NCI-H524 treated with DMSO at 0.1 percent for 48 hours (cell line): ENCODE measurements at places on chromosomes 4 and X.

DNA sequence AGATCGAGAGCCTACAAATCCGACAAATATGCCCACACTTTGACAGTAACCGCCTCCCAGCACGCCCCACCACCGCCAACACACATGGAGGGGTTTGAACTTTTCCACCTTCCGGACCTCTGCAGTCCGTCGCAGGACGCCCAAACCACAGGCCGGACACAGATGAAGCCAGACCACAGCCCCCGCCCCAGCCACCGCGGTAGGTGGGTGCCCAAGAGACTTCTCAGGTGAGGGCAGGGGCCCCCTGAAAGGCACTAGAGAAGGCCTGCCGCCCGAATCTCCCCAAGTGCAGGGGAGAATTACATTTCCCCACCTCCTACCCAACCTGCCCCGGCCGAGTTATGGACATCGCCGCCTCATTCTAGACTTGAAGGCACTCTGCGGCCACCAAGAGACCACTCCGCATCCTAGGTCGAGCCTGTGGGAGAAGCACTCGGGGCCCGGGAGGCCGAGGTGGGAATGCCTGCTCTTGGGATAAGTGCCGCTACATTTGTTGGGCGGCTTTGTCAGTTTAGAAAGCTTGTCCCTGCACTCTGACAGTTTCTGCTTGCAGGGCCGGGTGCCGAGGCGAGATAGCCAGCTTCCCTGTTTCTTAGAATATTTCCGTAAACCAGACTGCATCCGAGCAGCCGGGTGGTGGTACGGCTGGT, 21.5 kb downstream of the HAND2 start:
- no peak for DNase-seq

GRCh38 chr4:76199664-76200211, 13.9 kb downstream of the SCARB2 start:
- peak; percentile 17 for DNase-seq

DNA sequence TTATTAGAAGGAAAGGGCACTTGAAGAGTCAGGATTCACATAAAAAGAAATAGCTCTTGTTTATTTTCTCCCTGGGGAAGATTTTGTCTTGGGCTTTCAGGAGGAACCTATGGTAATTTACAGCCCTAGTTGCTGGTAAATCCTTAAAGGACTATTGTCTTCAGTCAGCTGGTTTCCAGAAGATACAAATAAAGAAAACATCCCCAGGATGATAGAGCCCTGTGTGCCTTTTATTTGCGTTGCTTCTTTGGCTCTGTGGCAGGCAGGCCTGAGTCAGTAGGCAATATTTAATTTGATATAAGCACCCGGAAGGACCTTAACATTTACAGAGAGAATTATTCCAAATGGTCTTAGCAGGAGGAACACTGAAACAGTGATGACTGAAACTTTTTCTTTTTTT, 131.0 kb upstream of the SLC34A2 start:
- DNase-seq = no peak

GRCh38 chrX:31213941-31214340, 142.1 kb upstream of the FTHL17 start:
- no peak for DNase-seq

DNA sequence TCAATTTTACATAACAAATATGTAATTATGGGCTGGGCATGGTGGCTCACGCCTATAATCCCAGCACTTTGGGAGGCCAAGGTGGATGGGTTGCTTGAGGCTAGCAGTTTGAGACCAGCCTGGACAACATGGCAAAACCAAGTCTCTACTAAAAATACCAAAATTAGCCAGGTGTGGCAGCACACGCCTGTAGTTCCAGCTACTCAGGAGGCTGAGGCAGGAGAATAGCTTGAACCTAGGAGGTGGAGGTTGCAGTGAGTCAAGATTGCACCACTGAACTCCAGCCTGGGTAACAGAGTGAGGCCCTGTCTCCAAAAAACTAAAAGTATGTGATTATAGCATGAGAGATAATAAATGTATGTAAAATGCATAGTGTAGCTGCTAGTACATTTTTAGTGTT, 229.0 kb downstream of the PPARGC1A start:
- no peak for DNase-seq

- no peak for DNase-seq
These were observed 25.9 kb downstream of the COL25A1 start for GRCh38 chr4:109276482-109277095.

DNA sequence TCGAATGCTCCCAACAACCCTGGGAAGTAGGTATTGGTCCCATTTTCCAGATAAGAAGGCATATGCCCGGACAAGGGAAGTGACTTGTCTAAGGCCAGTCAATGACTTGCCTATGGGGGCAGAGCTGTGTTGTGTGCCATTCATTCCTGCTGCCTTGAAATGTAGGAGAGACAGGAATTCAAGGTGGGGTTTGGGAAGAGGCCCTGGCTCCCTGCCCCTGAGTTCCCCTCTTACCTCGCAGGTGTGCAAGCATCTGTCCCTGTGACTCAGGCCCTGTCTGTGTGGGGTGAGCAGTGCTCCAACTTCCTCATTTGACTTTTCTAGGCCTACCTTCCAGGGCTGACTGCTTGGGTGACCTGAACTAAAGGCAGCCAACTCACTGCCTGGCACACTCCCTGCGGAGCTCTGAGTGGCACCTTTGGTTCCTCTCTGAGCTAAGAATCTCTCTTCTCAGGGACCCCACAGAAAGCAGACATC, 5.1 kb downstream of the EFNB1 start:
- DNase-seq = no peak

DNA sequence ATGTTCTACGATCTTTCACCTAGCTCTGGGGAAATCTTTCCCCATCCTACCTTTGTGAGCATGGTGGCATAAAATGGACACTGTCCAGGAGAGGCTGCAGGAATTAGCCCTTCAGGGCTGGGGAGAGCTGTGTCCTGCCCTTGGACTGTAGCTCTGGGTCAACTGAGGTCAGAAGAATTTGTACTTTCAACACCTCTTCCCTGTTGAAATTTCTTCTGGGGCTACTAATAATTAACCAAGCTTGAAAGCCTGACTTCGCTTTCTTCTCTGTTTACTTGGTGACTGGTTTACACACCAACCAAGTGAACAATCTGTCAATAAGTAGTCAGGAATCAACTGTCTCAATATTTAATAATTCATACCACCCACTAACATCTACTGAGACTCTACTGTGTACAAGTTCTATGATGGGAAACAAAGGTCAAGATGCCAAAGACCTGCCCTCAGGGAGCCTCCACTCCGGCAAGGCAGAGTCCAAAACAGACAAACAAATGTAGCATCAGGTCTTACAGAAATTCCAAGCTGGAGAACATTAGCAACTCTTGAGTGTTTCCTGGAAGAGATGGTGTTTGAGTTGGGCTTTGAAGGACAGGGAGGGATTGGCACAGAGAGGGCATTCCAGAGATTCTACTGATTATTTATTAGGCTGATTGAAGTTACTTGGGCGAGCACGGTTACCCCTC, 113.1 kb downstream of the ENPP6 start:
- DNase-seq = no peak

- DNase-seq = no peak
These were observed 1102.8 kb downstream of the FSTL5 start for GRCh38 chr4:161061046-161061445.

DNA sequence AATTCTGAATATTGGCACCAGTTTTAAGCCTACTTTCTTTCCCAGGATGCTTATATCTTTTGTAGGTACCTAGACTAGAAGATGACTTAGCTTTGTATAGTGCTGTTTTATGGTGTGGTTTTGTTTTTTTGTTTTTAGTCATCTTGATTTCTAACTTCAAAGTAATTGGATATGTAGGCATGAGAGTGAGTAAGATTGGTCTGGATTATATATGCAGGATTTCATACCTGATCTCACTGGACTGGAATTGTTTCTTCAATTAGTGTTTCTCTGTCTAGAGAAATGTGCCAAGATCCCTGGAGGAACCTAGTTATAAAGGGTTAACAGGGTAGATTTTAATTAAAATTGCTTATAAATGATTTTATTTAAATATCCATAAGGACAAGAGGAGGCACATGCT, 23.1 kb downstream of the NAP1L5 start:
- DNase-seq = peak; percentile 17

GRCh38 chr4:87530868-87531267, 1.7 kb upstream of the SPARCL1 start:
- DNase-seq = no peak

DNA sequence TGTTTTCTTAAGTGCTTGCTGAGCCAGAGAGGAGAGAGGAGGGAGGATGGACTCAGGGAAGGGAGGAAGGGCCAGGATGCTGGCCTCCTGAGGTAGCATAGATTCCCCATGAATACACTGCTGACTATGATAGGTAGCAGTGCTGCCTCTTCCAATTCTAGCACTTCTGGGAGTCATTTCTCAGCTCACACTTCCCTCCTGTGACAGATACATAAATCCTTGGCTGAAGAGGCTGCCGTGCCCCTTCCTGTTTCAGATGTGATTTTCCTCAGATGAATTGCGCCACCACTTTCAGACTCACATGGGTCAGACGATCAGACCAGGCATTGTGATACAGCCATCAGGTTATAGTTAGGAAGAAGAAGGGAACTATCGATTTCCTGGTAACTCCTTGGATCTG, 22.4 kb downstream of the TSC22D3 start:
- no peak for DNase-seq

DNA sequence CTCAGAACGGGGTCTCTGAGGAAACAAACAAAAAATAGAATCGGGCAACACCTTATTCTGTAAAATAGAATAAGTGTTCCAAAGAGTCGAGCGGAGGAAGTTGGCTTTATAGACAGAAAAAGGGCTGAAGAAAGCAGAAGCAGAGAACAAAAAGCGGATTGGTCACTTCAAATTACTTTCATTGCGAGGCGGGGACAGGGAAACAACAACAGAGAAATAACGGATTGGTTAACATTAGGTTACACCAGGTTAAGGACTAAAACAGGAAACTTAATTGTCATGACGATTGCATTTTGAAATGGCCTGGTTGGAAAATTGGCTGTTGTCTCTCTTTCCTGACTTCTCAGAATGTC, 433 bp upstream of the COQ2 start:
- no peak for DNase-seq

- no peak for DNase-seq
These were observed 30.4 kb downstream of the SMAD1 start for GRCh38 chr4:145511913-145512522.

DNA sequence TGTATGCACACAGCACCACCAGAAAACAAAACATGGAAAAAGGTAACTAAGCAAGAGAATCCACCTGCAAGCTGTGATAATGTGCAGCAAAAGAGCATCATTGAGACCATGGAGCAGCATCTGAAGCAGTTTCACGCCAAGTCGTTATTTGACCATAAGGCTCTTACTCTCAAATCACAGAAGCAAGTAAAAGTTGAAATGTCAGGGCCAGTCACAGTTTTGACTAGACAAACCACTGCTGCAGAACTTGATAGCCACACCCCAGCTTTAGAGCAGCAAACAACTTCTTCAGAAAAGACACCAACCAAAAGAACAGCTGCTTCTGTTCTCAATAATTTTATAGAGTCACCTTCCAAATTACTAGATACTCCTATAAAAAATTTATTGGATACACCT, 90.2 kb downstream of the TET2 start:
- no peak for DNase-seq

- peak; percentile 75 for DNase-seq
These were observed at the start of gene ARMCX5 for GRCh38 chrX:102599084-102599950. ARMCX5 (plus strand) TSS chrX:102599515; CDS start chrX:102602142, 2,627 bp downstream.

- no peak for DNase-seq
These were observed 92.6 kb upstream of the TLR2 start for GRCh38 chr4:153591441-153591840.

DNA sequence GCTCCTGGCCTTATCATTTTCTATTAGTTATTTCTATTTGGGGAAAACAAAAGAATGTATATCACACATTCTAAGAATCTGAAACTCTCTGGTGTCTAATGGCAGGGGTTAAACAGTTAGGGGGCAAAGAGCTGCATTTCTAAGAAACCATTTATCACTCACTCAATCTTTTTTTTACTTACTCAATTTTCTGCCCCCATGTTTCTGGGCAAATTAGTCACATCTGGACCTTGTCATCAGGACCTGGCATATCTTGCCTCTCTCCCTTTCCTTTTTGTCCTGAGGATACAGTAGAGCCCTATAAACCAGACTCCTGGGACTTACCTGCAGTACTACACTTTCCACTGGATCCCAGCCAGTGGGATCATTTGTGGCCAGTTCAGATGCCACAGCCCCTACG, 89.1 kb downstream of the ANXA3 start:
- DNase-seq = no peak

- no peak for DNase-seq
These were observed 1.1 kb downstream of the CFAP99 start for GRCh38 chr4:2419814-2420213.

GRCh38 chr4:3044870-3045819, 29.2 kb downstream of the HTT-AS start:
- no peak for DNase-seq

DNA sequence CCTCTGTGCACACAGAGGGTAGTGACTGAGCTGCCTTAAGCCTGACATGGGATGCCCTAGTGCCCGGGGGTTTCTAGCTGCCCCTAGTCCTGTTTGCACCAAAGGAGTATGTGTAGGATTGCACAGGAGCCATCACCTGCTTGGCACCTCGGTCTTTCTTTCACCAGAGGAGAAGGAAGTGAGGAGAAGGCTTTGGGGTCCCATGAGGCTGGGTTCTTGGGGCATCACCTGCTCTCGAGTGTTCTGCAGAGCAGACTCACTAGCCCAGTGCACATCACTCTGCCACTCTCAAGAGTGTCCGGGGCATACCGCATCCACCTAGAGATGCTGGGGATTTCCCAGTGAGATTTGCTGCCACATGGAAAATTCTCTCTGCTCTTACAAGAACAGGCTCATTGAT, 40.5 kb upstream of the GPR78 start:
- no peak for DNase-seq

DNA sequence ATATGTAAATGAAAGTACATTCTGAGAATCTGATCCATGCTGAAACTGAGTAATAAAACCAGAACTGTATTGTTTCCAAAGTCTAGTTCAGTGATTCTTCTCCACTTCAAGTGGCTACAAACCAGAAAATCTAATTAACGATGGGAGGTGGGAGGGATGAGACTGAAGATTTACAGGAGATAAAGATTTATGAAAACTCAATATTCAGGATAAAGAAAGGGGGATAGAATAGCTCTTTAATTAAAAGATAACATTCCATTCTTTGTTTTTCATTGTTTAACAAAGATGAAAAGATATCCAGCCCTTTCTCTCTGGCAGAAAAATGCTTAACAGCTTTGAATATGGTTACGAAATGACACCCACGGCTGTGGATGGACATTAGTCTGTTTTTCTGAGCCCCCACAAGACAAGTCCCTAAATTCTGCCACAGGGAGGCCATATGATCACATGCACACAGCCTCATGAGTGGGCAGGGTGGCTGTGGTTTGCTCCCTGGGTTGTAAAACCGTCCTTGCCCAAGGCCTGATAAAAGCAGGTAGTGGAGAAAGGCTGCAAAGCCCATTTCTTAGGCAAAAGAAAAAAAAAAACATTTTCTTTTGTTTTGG, 36.4 kb downstream of the TMEM150C start:
- DNase-seq = no peak

DNA sequence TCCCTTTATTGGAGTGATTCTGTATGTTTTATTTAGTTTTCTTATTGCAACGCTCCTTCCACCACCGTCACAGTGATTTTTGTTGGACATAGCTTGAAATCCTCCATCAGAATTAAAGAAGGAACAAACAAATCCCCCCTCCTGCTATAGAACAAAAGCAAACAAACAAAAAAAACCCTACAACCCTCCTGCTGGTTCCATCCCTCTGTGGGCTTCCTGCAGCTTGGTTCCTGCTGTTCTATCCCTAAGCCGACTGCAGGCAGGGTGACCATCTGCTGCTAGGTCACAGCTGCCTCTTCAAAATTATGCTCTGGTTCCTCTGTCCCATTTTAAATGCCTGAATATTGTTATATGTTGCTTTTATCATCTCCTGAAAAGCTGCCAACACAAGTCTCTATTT, 116.8 kb upstream of the AGA start:
- DNase-seq = peak; percentile 44
